MM.1S (cell line): ENCODE measurements at places on chromosomes 5 and 9.

GRCh38 chr5:59266410-59266809, 627.1 kb downstream of the PDE4D start:
- no peak for DNase-seq

- no peak for DNase-seq
These were observed 219.2 kb downstream of the TRPM3 start for GRCh38 chr9:70902171-70902570.

DNA sequence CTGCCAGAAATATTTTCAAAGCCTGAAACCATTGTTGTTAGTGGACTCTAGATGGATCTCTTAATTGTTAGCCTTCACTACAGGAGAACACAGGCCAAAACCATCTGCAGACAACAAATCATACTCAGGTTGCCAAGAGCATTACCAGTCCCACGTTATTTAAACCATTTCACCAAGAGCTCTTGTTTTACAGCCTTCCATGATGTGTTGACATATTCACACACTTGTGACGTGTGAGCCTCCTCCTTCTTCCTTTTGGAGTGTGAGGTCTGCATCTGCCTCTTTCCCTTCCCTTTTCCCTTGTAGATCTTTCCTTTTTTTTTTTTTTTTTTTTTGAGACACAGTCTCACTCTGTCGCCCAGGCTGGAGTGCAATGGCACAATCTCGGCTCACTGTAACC, 279.0 kb downstream of the AUH start:
- no peak for DNase-seq

- no peak for DNase-seq
These were observed 56.4 kb downstream of the GTF3C4 start for GRCh38 chr9:132726576-132727130.

DNA sequence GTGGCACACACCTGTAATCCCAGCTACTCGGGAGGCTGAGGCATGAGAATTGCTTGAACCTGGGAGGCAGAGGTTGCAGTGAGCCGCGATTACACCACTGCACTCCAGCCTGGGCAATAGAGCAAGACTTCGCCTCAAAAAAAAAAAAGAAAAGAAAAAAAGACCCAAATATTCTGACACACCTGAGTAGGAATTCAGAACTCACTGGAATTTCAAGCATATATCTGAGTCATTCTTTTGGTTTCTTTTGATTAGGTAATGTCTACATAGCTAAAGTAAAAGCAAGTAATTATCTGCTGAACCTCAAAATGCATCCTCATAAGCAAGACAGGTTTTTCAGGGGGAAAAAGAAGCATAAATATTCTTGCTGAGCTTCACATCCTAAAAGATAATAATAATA, 35.9 kb downstream of the ANKRD31 start:
- no peak for DNase-seq

DNA sequence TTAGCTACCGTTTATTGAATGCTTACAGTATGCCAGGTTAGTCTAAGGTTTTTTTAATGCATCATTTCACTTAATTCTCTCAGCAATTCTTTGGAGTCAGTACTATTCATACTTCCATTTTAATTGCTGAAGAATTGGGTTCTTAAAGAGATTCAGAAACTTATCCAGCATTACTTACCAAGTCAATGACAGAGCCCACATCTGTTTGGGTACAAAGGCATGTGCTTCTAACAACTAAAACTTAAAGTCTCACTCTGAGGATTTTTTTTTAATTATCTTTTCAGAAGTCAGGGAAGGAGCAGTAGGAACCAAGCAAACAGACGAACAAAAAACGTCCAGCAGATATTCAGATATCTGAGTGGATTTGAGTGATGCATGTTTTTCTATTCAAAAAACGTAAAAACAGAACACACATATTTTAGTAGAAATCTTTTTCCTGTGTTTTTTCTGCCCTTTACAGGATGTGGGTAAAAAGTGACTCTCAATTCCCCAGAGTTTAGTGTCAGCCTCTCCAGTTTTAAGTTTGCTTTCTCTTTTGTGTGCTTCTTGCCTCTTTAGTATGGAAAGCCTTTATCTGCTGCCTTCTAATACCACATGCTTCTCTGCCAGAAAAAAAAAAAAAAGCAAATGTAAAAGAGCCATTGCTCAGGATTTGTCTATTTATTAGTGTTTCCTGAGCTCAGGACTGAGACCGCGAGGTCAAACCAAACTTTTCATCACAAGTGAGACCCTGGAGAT, 118.0 kb downstream of the PRKACG start:
- DNase-seq, result peak; percentile 78

DNA sequence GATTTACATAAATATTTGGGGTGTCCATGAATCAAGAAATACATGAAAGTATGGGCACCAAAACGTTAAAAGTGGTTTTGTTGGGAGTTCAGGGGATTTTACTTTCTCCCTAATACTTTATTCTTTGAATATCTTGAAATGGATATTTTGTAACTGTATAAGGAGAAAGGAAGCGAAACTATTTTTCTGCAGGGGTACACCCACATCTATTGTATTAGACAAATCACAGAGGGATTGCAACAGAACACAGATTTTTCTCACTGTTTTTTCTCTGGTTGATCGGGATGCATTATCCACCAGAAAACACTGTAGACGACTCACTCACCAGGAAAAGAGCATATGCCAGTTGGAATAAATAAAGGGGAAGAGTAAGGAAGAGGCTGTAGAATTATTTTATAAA, 1.2 kb upstream of the RABGAP1 start:
- no peak for DNase-seq

GRCh38 chr9:76570826-76571225, 111.8 kb downstream of the GCNT1 start:
- DNase-seq, result no peak

DNA sequence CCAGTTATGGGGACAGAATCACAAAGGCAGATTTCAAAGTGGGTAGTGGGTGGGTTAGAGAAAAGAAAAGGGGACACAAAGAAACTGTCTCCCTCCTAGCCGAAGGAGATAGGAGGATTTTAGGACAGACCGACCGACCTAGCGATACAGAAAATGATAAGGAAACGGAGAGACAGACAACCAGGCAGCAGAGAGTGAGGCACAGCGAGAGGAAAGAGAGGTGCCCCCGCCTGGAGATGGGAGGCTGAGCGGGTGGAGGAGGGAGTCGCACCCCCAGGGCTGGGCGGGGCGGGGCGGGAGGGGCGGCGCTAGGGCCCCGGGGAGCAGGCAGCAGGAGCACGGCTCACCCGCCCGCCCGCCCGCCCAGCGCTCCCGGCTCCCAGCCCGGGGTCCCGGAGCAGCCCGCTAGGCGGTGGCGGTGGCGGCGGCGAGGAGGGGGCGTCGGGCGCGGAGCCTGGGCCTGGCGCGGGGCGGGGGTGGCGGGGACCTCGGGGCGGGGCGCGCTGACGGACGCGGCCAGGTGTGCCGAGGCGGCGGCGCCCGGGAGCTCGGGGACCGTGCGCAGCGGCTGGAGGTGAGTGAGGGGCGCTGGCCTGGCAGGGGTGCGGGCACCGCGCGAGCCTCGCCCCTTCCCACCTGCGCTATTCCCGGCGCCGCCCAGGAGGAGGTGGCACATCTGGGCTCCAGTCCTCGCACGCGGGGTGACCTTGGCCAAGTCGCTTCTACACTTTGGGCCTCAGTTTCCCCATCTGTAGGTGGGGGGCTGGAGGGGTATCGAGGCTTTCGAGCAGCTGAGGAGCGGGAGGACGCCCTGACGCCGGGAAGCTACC, 15.9 kb upstream of the SYNPO start:
- DNase-seq, result no peak

DNA sequence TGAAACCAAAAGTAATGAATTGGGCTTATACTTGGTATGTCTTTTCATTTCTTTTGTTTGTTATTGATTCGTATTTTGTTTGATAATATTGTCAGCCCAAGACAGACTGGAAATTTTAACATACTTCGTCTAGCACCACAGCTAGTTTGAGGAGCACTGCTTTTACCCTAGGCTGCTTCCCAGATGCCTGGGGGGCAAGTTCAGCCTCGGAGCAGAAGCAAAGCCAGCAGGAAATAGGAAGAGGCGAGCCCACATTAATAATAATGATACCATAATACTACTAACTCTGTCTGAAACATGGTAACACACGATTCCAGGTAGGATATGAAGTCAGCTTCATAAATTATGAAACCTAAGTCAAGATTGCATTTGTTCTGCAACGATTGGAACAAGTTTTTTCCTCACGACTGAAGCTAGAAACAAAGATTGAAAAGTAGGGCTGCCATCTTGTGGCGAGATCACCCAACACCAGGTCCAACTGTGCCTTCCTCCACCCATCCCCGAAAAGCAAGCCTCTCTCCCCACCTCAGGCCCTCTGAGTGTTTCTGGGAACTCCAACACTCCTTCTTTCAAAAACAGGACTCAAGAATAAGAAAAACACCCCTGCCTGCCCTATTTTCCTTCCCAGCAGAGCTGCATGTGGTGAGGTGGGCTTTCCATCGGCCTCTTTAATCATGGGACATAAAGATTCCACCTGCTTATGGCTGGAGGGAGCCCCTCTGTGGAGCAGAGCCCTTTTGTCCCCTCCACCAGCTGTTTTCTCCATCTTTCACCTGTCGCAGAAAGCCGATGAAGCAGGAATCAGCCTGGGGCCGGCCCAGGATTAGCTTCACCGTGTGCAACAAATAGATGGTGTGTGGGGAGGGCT, 236.4 kb downstream of the CAAP1 start:
- DNase-seq, result no peak

DNA sequence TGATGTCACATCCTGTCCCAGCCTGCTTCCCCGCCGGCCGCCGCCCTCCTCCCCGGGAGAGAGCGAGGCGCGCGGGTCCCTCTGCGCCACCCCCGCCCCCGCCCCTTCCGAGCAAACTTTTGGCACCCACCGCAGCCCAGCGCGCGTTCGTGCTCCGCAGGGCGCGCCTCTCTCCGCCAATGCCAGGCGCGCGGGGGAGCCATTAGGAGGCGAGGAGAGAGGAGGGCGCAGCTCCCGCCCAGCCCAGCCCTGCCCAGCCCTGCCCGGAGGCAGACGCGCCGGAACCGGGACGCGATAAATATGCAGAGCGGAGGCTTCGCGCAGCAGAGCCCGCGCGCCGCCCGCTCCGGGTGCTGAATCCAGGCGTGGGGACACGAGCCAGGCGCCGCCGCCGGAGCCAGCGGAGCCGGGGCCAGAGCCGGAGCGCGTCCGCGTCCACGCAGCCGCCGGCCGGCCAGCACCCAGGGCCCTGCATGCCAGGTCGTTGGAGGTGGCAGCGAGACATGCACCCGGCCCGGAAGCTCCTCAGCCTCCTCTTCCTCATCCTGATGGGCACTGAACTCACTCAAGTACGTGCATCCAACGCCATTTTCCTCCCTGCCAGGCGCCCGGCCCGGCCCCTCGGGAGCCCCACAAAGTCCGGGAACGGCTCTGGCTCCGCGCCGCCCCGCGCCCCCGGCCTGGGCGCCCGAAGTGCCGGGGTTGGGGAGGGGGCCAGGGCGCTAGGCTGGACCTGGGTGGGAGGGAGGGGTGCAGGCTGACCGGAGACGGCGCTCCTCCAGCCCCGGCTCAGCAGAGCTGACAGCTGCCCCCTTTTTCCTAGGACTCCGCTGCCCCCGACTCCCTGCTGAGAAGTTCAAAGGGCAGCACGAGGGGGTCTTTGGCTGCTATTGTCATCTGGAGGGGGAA, 12.0 kb upstream of the OLFM1 start:
- DNase-seq, result no peak
